ENCODE measurements at places on chromosomes 4 and X.
A peak's percentile ranks its signal among the peaks of the same experiment; 100 is the strongest.

GRCh38 chr4:71235311-71236201 is 103.3 kb upstream of the SLC4A4 start:
- H3K4me3 ChIP-seq, result no peak overlapping the region
- H3K27me3 ChIP-seq, result no peaks in the 10 kb centered on the region
- no peak for DNase-seq
- H3K4me1 ChIP-seq, result peaks cover 81% of the 10 kb centered on the region
- peak overlapping the region; percentile 0 for H3K27ac ChIP-seq

DNA sequence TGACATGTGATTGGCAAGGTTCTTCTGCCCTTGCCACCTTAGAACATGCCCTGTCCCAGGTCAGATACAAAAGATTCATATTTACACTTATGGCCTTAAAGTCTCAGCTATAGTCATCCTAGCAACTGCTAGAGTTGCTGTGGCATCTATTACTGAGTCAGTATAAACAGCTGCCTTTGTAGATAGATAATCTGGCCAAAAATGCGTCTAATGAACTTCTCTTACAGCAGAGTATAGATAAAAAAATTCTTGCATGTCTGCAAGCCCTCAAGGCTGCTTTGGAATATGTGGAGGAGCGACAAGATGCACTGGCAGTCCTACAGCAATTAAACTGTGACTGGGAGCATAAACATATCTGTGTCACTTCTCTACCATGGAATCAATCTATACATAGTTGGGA is 1209.7 kb upstream of the PABPC4L start:
- no peak overlapping the region for H3K4me3 ChIP-seq
- no peak overlapping the region for H3K27ac ChIP-seq
- no peaks in the 10 kb centered on the region for H3K4me1 ChIP-seq
- no peak for DNase-seq
- no peaks in the 10 kb centered on the region for H3K27me3 ChIP-seq

DNA sequence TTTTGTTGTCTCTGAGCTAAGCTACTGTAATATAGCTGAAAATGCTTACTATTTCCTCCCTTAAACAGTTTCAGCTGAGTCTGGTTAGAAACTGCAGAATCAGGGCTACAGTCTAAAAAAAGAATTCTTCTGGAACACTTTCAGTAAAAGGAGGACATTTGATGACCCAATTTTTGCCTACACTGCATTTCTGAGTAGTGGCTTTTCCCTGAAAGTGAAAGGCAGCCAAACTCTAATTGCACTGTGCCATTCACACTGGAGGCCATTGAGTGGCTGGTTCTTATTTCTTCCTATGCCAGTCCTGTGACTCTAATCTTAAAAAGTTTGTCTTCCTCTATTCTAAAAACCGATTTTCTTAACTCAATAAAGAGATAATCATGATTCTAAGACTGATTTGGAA is 526.0 kb downstream of the CFAP47 start:
- H3K27me3 ChIP-seq, result no peaks in the 10 kb centered on the region
- H3K4me1 ChIP-seq, result no peaks in the 10 kb centered on the region
- DNase-seq, result no peak
- no peaks in the 10 kb centered on the region for H3K36me3 ChIP-seq

DNA sequence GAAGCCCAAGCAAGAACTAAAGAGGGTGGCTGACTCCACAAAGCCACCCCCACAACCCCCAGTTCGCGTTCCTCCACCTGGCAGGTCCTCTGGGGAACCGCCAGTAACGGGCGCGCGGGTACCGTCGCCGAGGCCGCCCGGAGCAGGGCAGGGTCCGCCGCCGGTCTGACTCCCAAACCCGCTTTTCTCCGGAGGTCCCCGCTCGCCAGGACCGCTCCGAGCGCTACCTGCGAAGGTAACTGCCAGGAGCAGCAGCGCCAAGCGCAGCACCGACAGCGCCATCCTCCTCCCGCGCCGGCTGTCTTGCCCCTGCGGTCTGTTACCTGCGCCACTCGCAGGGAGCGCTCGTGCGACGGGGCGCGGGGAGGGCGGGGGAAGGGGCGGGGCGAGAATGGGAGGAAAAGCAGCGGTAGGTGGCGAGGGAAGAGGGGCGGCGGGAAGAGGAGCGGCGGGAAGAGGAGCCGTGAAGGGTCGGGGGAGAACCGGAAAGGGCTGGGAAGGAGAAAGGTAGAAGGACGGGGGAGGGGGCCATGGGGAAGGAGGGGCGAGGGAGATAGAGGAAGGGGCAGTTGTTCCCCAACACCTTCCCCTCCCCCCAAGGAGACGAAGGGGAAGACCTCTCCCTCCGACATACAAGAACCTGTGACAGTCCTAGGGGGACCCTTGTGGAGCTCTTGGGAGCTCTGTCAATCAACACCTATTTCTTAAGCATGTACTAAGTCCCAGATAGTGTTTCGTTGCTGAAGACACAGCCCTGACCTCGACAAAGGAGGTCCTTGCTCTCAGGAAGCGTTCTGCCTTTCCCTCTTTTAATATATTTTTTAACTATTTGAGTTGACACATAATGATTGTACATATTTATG is at the start of gene SPINK2:
Gene SPINK2 (minus strand): TSS at position 321 of the 863 bp plus-strand sequence. CDS start 39 bp downstream, at position 282.
- DNase-seq, result no peak
- peak within 1 kb of the TSS; percentile 51 for H3K4me3 ChIP-seq
- H3K4me1 ChIP-seq, result peaks cover 3% of the 10 kb centered on the region
- H3K36me3 ChIP-seq, result peaks cover 2% of the 10 kb centered on the region

DNA sequence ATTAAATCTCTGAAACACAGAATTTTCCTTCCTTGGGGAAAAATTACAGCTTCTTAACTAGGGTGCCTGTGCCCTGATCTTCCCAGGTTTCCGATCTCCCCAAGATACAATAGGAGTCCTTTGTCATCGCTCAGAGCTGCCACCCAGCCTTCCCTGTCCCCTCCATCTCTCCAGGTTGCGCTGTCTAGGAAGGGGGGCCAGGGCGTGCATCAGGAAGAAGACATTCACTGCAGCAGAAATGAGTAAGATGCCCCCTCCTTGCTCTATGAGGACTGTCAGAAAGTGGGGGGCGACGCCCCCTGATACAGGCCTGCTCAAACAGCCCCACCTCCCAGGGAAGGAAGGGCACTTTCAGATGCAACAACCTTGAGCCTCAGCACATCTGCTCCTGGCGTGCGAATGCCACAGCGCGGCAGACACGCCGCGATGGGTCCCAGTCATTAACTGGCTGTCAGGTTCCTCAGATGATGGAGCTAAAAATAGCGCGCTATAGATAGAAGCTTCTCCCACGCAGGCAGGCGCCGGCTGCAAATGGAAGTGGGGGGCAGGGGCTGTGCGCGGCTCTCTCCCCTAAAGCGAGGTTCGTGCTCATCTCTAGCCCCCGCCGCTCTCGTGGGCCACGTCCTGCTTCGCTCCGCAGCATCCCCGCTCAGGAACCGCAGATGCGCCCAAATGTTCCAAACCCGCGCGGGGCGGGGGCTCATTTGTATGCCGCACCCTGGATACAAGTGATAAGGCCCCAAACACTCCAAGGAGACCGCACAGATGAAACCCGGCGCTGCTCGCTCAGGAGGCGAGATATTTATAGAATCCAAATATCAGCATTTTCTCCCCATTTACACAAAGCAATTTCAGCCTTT is 57.6 kb upstream of the LGI2 start:
- peaks cover 11% of the 10 kb centered on the region for H3K27me3 ChIP-seq
- no peak overlapping the region for H3K27ac ChIP-seq
- peaks cover 3% of the 10 kb centered on the region for H3K36me3 ChIP-seq
- no peaks in the 10 kb centered on the region for H3K4me1 ChIP-seq

DNA sequence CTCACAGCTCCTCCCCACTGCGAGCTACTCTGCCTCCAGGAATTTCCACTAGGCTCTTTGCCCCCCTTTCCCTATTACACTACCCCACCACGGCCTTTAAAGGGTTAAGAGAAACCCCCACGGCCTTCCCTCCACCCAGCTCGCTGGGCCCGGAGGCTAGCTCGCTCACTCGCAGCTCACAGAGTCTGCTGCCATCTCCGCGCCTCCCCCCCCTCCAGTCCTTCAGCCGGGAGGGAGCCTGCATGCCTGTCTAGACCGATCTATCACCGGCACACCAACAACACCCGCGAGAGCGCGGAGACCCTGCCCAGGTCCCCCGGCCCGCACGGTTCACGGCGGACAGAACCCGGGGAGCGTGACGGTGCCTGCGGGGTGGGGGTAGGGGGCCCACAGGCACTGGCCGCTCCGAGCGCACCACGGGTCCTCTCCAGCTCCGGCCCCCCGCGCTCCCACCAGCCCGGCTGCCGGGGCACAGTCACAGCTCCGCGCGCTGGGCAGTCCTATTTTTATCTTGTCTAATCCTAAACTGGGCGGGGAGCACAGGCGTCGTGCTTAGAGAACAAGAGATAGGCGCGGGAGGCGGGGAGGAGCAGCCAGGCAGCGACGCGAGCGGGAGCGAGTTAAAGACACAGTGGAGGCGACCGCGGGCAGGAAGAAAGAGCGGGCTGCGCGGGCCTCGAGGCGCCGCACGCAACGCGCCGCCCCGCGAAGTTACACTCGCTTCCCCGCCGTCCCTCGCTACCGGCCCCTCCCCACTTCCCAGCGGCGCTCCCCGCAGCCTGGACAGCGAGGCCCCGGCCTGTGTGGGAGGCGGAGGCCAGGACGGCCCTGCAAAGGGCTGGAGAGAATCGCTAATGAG is 3.5 kb downstream of the BCOR start:
- H3K36me3 ChIP-seq, result no peaks in the 10 kb centered on the region
- peaks cover 37% of the 10 kb centered on the region for H3K4me1 ChIP-seq
- no peaks in the 10 kb centered on the region for H3K27me3 ChIP-seq
- H3K4me3 ChIP-seq, result peak overlapping the region; percentile 76
- DNase-seq, result no peak
- H3K27ac ChIP-seq, result peak overlapping the region; percentile 77

DNA sequence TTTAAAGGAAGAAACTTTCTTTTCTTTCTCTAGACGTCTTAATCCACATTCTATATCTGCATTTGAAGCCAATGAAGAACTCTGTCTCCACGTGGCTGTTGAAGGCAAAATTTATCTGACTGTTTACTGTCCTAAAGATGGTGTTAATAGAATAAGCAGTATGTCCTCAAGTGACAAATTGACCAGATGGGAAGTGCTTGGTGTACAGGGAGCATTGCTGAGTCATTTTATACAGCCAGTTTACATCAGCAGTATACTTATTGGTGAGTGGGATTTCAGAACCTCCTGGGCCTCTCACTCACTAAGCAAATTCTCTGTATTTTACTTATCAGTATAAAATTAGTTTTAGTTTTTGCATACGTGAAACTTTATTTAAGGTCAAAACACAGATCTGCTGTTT is 33.7 kb downstream of the ADAD1 start:
- no peaks in the 10 kb centered on the region for H3K4me1 ChIP-seq
- no peak overlapping the region for H3K4me3 ChIP-seq
- DNase-seq, result no peak

DNA sequence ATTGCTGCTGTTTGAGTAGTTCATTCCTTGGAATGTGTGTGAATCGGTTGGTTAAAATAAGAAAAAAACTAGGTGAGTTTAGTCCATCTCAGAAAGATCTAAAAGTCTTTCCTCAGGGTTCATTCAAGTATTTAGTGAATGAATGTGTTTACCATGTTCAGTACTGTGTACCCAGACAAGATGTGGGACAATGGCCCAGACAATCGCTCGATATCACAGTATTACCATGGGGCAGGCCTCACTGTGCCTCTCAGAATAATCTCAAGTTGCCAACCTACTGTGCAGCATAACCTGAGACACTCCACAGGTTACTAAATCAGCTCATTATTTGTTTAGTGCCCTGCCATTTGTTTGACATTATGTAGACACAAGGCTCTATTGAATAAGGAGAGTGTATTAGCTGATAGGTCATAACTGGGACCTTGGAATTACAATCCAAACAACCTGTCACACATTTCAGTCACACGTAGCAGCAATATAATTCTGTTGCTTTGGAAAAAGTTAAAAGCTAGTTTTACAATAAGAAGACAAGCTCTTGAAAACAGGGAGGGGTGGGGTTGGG is 24.9 kb upstream of the AMOT start:
- H3K36me3 ChIP-seq, result no peaks in the 10 kb centered on the region
- no peak for DNase-seq
- peaks cover 5% of the 10 kb centered on the region for H3K4me1 ChIP-seq
- H3K4me3 ChIP-seq, result no peak overlapping the region
- no peak overlapping the region for H3K27ac ChIP-seq

DNA sequence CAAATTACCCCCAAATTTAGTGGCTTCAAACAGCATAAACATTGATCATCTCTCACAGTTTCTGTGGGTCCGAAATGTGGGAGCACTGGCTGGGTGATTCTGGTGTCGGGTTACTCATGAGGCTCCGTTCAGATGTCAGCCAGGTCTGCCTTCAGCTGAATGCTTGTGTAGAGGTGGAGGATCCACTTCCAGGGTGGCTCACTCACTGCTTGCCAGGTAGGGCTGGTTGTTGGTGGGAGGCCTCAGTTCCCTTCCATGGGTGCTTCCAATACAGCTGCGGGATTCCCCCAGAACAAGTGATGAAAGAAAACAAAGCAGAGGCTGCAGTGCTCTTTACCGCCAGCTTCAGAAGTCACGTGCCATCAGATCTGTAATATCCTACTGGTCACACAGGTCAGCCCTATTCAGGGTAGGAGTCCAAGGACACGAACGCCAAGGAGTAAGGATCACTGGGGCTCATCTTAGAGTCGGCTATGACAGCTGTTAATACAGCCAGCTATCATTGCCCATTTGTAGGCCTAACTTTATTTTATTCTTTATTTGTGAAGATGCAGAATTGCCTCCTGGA is 1.1 kb upstream of the SMIM43 start:
- peaks cover 44% of the 10 kb centered on the region for H3K27me3 ChIP-seq
- H3K4me1 ChIP-seq, result peaks cover 9% of the 10 kb centered on the region
- no peak overlapping the region for H3K4me3 ChIP-seq
- DNase-seq, result no peak
- no peaks in the 10 kb centered on the region for H3K36me3 ChIP-seq
- no peak overlapping the region for H3K27ac ChIP-seq

- DNase-seq, result no peak
- H3K36me3 ChIP-seq, result no peaks in the 10 kb centered on the region
- no peaks in the 10 kb centered on the region for H3K4me1 ChIP-seq
- H3K27ac ChIP-seq, result no peak overlapping the region
- H3K4me3 ChIP-seq, result no peak overlapping the region
Observed at GRCh38 chrX:111199505-111199904, 70.8 kb downstream of the CAPN6 start.

GRCh38 chr4:169267070-169267469 is 3.7 kb downstream of the SH3RF1 start:
- H3K36me3 ChIP-seq, result peaks cover 21% of the 10 kb centered on the region
- H3K4me1 ChIP-seq, result peaks cover 65% of the 10 kb centered on the region
- no peaks in the 10 kb centered on the region for H3K27me3 ChIP-seq
- no peak for DNase-seq
- H3K4me3 ChIP-seq, result no peak overlapping the region
- H3K27ac ChIP-seq, result peak overlapping the region; percentile 89
